Activated naive CD4-positive, alpha-beta T cell (primary cell): ENCODE measurements at places on chromosomes 11 and 22.

DNA sequence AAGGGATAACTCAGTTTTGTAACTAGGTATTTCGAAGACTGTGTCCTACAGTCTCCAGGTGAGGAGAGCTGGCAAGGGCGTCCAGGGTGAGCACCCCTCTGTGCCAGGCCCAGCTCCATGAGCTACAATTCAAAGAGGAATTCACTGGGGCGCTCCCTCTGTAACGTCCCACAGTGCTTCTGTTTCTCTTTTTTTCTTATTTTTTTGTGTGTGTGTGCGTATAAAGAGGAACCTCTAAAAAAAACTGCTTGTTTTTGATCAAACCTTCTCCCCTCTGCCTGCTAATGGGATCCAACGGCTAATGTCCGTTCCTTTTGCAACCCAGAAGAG is 17.1 kb downstream of the ASCC2 start:
- DNase-seq, result no peak

- no peak for DNase-seq
These were observed 105.1 kb downstream of the TENM4 start for GRCh38 chr11:79335681-79336080.

DNA sequence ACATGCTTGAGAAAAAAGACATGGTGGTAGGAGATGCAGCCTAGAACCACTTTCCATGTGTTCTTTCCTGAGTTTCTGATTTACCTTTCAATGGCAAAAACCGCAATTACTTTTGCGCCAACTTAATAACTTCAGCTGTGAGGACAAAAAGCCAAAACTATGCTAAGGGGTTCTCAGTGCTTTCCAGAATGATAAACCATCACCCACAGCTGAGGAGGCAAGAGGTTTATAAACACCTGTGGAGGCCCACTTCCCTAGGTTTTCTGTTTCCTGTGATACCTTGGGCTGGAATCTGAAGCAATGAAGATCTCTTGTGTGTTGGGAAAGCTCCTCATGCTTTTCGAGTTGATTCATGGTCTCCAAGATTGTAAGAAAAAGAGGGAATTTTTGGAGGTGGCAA is at the start of gene OOSP4A:
TSS of gene OOSP4A (plus strand) at position 301 of the 400 bp plus-strand sequence. CDS start at position 301, 0 bp downstream.
- DNase-seq, result no peak

- DNase-seq, result no peak
These were observed 2.1 kb downstream of the UBE2L3 start for GRCh38 chr22:21569459-21570170.

DNA sequence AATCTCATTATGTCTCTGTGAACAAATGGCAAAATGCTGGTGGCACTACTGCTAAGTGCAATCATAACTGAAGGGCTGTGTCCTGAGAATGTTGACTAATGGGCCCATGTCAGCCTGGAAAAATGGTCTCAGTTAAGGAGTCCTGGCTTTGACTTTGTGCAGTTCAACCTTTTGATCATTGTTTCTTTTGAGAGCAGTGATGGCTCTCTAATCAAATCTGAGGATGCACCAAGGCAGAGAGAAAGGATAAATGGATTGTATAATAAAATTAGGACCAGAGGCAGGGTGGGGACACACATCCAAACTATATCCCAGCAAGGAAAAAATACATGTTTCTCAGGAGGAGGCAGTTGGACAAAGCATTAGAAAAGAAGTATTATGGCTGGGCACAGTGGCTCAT is 59.6 kb upstream of the SYN3 start:
- no peak for DNase-seq

- no peak for DNase-seq
These were observed 12.3 kb upstream of the TUB start for GRCh38 chr11:8068605-8069221.

DNA sequence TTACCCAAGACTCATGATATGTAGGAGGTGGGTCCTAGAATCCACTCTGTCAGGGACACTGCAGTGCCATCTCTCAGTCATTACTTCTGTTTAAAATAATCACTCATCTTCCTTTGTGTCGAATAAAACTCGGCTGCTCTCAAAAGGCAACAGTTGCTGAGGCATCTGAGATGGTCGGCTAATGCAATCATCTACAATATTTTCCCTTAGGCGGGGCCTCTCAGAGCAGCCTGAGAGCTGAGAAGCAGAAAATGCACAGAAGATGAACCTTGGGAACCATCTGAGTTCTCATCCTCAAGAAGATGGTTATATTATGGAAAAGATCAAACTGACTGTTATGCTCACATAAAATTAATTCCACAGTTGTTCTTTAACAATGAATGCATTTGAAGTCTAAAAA is 1518.2 kb upstream of the TENM4 start:
- no peak for DNase-seq

- DNase-seq, result no peak
These were observed 19.5 kb upstream of the P2RY6 start for GRCh38 chr11:73252577-73253191.

DNA sequence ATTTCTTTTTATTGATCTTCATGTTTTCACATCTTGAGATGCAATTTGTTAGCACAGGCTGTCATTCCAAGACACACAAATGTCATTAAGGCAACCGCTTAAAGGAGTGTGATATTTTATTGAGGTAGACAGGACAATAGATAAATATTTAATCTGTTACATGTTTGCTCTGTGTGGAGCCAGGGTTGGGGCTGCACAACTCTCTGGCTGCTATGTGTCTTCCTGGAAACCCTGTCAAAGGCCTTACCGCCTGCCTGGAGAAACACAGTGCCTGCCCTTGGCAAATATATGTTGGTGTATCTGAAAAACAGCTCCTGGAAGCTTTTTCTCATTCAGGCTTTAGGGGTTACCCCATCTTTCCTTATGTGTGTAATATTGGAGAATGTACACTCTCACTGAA is 139.7 kb upstream of the TEAD1 start:
- no peak for DNase-seq

DNA sequence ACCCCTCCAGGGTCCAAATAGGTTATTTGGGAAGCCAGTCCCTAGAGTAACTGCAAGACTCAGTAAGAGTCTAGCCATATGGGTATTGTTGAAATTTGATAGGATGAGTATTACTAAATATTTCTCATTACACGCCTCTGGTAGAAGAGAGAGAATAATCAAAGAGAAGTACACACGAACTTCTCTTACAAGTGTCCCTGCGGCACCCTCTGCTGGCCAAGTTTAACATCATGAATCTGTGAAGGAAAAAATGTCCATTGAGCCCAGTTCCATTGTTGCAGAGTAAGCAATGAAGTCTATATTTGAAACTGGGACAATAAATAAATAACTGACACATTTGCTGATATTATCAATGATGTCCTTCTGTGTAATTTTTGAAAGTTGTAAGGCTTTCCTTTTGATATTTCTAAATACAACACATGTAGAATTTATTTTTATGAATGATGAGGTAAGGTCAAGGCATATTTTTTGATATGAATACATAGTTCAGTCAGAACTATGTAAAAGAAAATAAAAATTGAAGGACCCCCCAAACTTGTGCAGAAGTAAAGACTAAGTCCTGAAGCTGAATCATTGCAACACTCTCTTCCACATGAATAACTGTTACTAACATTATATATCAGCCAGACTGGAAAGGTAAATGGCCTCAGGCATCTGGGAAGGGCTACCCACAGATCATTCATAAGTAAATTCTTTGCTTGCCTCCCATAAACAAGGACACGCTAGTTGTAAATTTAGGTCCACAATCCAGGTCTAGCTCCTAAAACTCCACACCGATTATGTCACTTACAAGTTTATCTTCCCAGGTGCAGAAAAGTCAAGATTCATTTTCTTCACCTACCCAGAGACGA is 10.0 kb downstream of the OR51L1 start:
- DNase-seq, result no peak

- no peak for DNase-seq
These were observed 538.1 kb downstream of the SOX6 start for GRCh38 chr11:15818132-15818842.

GRCh38 chr11:115501893-115502589 is 2.2 kb downstream of the CADM1 start:
- DNase-seq, result no peak

DNA sequence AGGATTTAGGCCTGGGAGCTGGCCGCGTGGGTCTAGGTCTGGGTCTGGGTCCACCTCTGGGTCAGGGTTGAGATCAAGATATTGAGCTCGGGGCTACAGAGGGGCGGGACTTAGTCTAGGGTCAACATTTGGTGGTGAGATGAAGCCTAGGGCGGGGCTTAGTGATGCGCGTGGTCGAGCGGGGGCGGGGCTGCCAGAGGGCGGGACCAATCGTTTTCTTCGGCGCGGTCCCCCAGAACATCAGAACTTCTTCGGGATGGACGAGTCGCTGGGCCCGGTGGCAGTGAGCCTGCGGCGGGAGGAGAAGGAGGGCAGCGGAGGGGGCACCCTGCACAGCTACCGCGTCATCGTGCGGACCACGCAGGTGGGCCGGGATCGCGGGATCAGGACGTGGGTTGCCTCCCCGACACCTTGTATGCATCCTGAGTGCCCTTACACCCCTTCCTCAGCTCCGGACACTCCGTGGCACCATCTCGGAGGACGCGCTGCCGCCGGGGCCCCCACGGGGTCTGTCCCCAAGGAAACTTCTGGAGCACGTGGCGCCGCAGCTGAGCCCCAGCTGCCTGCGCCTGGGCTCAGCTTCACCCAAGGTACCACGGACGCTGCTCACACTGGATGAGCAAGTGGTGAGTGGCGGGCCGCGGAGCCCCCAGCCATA is 4.2 kb downstream of the SIPA1 start:
- no peak for DNase-seq

GRCh38 chr11:131912134-131912533 is 541.7 kb downstream of the NTM start:
- no peak for DNase-seq

DNA sequence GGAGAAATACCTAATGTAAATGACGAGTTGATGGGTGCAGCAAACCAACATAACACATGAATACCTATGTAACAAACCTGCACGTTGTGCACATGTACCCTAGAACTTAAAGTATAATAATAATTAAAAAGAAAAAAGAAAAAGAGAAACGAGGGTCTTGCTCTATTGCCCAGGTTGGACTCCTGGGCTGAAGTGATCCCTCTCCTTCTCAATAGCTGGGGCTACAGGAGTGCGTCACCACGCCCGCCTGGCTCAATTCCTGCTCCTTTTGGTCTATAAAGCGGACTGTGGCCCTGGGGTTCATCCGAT is 521 bp upstream of the PTS start:
- DNase-seq, result no peak

DNA sequence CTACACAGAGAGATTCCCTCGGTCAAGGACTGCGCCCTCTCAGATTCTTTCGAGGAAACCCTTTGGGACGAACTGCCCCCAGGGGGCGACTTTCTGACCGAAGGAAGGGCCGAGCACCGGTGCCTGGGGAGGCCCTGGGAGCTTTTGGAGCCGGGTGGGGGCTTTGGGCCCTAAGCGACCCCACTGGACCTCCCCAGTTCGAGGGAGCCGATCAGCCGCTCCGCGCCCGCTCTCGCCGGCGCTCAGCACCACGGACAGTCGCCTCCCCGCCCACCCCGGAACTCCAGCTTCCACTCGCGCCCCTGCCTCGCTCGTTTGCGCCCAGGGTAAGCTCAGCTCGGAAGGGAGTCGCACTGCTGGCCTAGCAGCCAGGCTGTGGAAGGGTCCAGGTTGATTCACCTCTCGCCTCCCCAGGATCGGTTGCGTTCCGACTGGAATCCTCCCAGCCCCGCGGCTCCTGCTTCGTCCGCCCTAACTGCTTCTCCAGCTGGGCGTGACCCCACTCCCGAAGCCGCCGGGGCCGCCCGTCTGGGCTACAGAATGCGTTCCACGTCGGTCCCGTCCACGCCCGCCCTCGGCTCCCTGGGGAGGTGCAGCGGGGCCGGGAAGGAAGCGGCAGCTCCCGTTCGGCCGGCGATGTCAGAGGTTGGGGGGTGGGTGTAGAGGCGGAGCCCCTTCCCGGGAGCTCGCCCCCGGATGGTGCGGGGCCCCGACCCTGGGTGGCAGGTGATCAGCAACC is 428 bp downstream of the SCN3B start:
- DNase-seq, result no peak

DNA sequence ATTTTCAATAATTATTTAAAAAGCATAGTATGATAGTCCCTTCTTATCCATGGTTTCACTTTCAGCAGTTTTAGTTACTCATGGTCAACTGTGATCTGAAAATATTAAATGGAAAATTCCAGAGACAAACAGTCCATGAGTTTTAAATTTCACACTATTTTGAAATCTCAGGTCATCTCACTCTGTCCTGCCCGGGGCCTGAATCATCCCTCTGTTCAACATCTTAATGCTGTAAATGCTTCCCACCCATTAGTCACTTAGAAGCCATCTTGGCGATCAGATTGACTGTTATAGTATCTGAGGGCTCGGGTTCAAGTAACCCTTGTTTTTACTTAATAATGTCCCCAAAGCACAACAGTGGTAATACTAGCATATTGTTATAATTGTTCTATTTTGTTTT is 1509.3 kb downstream of the FAM181B start:
- no peak for DNase-seq

DNA sequence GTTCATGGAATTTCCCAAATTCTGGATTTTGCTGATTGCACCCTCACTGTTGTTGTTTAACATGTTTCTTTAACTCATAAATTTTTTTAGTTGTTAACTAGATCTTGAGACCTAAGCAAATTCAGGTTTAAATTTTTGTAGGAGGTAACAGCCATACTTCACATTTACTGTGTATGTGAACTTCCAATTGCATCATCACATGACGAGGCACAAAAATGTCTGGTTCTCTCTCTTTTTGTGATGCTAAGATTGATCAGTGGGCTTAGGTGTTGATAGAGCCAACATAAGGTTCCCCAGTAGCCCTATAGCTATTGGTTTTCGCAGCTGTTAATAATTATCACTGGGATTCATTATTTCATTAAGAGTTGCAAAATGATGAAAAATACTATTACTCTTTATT is 277.5 kb downstream of the TMEM135 start:
- DNase-seq, result no peak

DNA sequence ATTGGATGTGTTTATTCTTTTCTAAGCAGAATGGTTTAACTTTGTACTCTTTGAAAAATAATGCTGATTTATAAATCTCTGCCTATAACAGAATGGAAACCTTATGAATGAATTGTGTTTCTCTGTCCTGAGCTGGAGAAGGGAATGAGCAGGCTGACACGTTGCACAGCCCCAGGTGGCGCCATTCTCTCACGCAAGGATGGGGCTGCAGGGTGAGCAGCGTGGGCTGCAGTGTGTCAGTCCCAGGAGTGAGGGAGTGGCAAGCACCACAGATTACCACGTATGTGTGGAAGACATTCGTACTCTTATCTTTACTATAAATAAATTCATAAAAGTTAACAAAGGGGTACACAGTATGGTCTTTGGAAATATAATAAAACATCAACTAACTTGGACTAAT is 33.4 kb downstream of the FDX1 start:
- no peak for DNase-seq

- DNase-seq, result no peak
These were observed 167.2 kb upstream of the ZBED5 start for GRCh38 chr11:11025087-11025486.

GRCh38 chr11:64026575-64027205 is 9.0 kb upstream of the FLRT1 start:
- DNase-seq, result no peak

DNA sequence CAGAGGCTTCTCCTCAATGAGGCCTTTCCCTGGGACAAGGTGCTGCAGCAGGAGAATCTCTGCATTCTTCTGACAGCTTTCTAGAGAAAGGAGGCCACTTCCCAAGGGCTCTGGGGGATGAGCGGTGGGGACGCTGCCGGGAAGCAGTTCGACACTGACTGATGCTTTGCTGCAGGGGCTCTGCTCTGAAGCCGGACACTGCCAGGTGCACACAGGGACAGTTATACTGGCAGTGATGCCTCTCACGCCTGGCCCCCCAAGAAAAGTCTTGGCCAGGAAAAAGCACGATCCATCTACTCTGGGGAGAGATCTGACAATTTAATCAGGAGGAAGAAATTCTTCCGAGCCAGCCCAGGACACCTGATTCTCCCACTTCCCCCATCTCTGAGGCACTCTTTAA is 456.9 kb downstream of the OPCML start:
- no peak for DNase-seq
